ENCODE measurements at places on chromosomes 4 and X. TPM values are rescaled to one million over a fixed set of nuclear protein-coding genes. Genes with fewer than 3 reads are reported as not detected.

GRCh38 chrX:13014111-13015096 is 30.0 kb downstream of the FAM9C start:
- no peak for DNase-seq
- H3K4me3 ChIP-seq, result no peak overlapping the region
- no peaks in the 10 kb centered on the region for H3K36me3 ChIP-seq
- H3K27me3 ChIP-seq, result no peaks in the 10 kb centered on the region
- H3K27ac ChIP-seq, result peak overlapping the region; percentile 76
- no peaks in the 10 kb centered on the region for H3K4me1 ChIP-seq

KCNE5 gene
- 0.50 TPM for total RNA-seq

DNA sequence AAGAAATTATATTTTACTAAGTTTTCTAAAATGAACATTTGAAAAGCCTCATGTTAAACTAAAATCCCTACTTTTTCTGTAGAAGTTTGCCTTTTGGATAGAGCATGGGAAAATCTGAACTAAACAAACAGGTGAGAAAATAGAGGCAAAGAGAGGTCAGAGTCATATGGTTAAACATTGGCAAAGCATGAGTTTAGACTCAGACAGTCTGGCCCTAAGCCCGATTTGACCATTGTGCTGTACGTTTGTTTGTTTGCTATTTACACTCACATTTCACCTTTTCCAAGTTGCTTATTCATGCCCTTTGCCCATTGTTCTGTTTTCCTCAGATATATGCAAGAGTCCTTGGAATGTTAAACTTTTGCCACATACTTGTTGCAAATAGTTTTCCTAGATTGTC is 85.4 kb downstream of the TIGD2 start:
- no peaks in the 10 kb centered on the region for H3K27me3 ChIP-seq
- H3K27ac ChIP-seq, result no peak overlapping the region
- H3K4me3 ChIP-seq, result no peak overlapping the region
- H3K36me3 ChIP-seq, result no peaks in the 10 kb centered on the region
- no peaks in the 10 kb centered on the region for H3K4me1 ChIP-seq

SLC34A2 gene
- not detected for total RNA-seq

DNA sequence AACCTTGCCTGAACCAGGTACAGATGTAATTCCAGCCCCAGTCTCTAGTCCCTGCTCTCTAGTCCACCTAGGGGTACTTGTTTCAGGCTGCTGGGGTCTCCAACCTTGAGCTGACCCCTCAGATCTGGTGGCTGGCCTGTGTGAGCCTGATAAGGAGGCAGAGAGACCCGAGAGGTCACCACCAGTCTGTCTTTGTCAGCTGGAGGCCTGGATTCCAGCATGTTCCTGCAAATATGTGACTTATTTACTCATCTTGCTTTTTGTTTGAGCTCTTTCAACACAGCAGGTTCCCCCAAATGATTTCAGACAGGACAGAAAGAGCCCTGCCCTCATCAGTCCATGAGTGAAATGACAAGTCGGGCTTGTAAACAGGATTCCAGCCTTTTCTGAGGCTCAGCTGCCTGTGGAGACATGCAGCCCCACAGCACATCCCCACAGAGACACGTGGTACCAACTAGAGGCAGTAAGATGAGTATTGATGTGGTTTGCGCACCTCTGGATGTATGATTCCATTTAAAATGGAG is 37.5 kb upstream of the STK26 start:
- H3K4me3 ChIP-seq, result no peak overlapping the region
- H3K27me3 ChIP-seq, result no peaks in the 10 kb centered on the region
- no peaks in the 10 kb centered on the region for H3K36me3 ChIP-seq

All from heart left ventricle (tissue), 16 donors.